K562 (cell line): ENCODE measurements at places on chromosomes 1 and 21.

DNA sequence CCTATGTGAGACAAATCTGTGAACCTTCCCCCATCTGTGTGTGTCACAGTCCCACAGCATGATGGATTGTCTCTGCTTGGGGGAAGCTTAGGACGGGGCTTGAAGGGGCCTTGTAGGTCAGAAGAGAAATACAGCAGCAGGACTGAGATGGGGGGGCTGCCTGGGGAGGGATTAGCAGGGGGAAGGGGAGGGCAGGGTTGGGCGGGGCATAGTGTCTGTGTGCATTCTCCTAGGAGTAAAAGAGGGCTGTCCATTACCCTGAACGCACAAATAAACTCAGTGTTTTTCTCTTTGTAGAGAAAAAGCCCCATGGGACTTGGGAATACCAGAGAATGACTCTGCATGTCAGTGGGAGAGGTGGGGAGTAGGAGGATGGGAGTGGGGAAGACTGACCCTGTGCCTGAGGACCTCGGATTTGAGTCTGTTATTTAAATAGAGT is 16.4 kb downstream of the RNF220 start:
- peaks cover 72% of the 10 kb centered on the region for H3K27me3 ChIP-seq
- H3K36me3 ChIP-seq, result no peaks in the 10 kb centered on the region
- H3K4me3 ChIP-seq, result no peak overlapping the region
- no peak overlapping the region for H3K27ac ChIP-seq
- DNase-seq, result no peak
- peaks cover 14% of the 10 kb centered on the region; the same call in 1 of the 2 replicates for H3K4me1 ChIP-seq

GRCh38 chr1:11522400-11523235 is 43.7 kb downstream of the DISP3 start:
- DNase-seq, result no peak
- H3K36me3 ChIP-seq, result no peaks in the 10 kb centered on the region
- no peak overlapping the region for H3K4me3 ChIP-seq
- peaks cover 6% of the 10 kb centered on the region; the same call in 2 of the 3 replicates for H3K27me3 ChIP-seq

GRCh38 chr1:94105957-94106529 is 14.9 kb downstream of the ABCA4 start:
- no peak overlapping the region for H3K4me3 ChIP-seq
- H3K4me1 ChIP-seq, result no peaks in the 10 kb centered on the region
- no peak for DNase-seq

DNA sequence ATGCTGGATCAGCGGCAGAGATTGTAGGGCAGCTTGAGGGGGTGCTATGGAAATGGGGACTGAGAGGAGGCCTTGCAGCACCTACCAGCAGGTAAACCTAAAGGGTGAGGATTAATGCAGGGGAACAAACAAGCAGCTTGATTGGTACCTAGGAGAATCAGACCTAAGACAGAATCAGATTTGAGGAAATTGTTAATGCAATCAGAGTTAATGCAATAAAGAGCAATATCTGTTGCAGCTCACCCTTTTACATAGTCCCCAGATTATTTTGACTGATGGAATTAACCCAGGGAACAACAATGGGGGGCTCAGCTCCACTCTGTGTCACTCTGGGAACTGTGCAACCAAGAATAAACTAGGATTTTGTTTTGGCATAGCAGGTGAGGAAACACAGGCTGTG is 64.5 kb downstream of the ZC3H11B start:
- H3K4me1 ChIP-seq, result no peaks in the 10 kb centered on the region
- no peak overlapping the region for H3K4me3 ChIP-seq
- H3K27ac ChIP-seq, result no peak overlapping the region
- no peaks in the 10 kb centered on the region; the same call in 1 of the 3 replicates for H3K27me3 ChIP-seq

DNA sequence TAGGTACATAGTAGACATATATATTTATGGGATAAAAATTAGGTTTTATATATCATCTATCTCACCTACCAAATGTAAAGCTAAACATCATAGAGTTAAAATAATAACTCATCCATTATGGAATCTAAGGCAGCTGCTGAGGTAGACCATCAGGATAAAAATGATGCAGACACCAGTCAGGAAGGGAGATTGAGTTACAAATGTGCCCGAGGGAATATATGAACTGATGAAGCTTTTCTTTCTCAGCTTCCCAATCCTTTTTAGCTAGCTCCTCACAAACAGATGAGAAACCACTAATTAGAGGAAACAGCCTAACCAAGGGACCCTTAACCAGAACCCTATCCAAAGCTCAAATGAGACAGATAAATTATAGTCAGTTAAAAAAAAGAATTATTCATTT is 20.9 kb downstream of the TTLL7 start:
- H3K27ac ChIP-seq, result no peak overlapping the region
- H3K4me1 ChIP-seq, result no peaks in the 10 kb centered on the region
- no peak overlapping the region for H3K4me3 ChIP-seq
- H3K27me3 ChIP-seq, result no peaks in the 10 kb centered on the region
- DNase-seq, result no peak
- no peaks in the 10 kb centered on the region for H3K36me3 ChIP-seq

GRCh38 chr1:82994616-82995263 is 1004.2 kb downstream of the TTLL7 start:
- no peak overlapping the region for H3K4me3 ChIP-seq
- H3K36me3 ChIP-seq, result no peaks in the 10 kb centered on the region
- no peaks in the 10 kb centered on the region for H3K27me3 ChIP-seq
- H3K27ac ChIP-seq, result no peak overlapping the region
- no peak for DNase-seq

DNA sequence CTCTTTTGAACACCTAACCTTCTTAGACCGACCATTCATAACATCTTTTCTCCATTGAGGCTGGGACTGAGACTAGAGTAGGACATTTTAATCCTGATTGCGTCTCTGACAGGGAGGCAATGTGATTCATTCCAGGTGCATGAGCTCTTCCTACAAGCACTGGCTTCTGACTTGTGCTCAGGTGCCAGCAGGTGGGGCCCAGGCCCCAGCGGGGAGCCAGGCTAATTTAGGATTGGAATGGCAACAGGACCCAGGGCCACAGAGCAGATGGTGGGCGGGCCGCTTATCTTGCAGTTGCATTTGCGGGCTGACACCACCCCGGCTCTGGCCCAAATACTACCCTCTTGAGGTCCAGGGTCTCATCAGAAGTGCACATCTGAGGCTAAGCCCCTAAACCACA is 4.1 kb downstream of the GPA33 start:
- H3K27me3 ChIP-seq, result peaks cover 51% of the 10 kb centered on the region
- DNase-seq, result no peak
- no peaks in the 10 kb centered on the region for H3K36me3 ChIP-seq
- no peak overlapping the region for H3K4me3 ChIP-seq
- no peaks in the 10 kb centered on the region for H3K4me1 ChIP-seq
- H3K27ac ChIP-seq, result no peak overlapping the region

DNA sequence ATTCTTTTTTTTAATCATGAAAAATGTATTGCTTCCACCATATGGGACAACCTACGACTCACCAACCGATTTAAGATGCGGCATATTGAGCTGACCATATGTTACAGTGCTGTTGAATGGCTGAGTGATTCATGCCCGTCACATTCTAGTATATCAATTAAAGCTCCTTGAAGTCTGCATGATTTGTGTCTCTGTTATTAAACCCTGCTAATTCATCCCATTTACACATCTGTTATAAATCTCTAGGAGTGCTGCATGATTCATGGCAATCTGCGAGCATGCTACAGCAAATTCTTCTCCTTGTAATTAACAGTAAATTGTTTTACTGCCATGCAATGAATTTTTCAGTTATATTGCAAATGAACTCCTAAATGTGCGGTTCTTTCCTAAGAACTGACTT is 239.8 kb downstream of the USH2A start:
- DNase-seq, result no peak
- H3K4me3 ChIP-seq, result no peak overlapping the region
- no peaks in the 10 kb centered on the region for H3K4me1 ChIP-seq
- no peaks in the 10 kb centered on the region for H3K27me3 ChIP-seq
- no peaks in the 10 kb centered on the region for H3K36me3 ChIP-seq
- no peak overlapping the region for H3K27ac ChIP-seq

DNA sequence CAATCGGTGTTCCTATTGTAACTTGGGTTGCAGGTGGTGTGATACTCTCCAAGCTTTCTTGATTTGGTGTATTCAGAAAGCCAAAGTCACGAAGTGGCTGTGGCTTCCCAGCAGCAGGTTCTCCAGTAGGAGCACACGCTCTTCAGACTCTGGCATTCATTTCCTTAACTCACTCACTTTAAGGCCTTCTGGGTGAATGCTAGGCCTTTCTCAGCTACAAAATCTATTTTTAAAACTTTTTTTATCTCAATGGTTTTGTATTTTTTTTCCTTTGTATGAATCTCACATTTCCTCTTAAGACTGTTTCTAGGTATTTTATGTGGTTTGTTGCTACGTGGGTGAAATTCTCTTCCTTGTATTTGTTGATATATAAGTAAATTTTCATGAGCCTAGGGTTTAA is 22.9 kb upstream of the PKN2 start:
- DNase-seq, result no peak
- no peak overlapping the region for H3K4me3 ChIP-seq
- H3K27ac ChIP-seq, result no peak overlapping the region
- H3K36me3 ChIP-seq, result no peaks in the 10 kb centered on the region; the same call in 2 of the 3 replicates
- H3K27me3 ChIP-seq, result no peaks in the 10 kb centered on the region

GRCh38 chr21:37076087-37076850 is 3.2 kb downstream of the TTC3 start:
- H3K4me1 ChIP-seq, result peaks cover 26% of the 10 kb centered on the region
- H3K27me3 ChIP-seq, result no peaks in the 10 kb centered on the region
- no peak overlapping the region for H3K27ac ChIP-seq
- H3K36me3 ChIP-seq, result 0 out of 3 replicates have a peak, but pooled peaks cover 1% of the 10 kb centered on the region
- no peak overlapping the region for H3K4me3 ChIP-seq

DNA sequence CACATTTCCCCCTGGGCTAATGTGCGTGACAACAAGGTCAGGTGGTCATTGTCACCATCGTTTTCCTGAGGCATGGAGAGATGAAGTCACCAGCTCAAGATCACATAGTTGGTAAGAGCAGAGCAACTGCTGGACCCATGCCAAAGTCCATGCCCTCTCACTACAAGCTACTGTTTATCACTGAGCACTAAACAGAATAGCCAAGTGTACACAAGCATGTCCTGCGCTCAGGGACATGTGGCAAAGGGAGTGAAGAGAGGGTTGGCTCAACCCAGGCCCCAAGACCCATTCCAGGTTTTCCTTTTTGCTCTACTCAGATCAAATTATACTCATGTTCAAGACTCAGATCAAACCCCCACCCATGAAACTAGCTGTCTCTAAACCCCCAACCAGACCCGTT is 20.8 kb downstream of the LRRC52 start:
- no peaks in the 10 kb centered on the region for H3K4me1 ChIP-seq
- H3K4me3 ChIP-seq, result no peak overlapping the region
- H3K27me3 ChIP-seq, result peaks cover 31% of the 10 kb centered on the region
- H3K27ac ChIP-seq, result no peak overlapping the region

DNA sequence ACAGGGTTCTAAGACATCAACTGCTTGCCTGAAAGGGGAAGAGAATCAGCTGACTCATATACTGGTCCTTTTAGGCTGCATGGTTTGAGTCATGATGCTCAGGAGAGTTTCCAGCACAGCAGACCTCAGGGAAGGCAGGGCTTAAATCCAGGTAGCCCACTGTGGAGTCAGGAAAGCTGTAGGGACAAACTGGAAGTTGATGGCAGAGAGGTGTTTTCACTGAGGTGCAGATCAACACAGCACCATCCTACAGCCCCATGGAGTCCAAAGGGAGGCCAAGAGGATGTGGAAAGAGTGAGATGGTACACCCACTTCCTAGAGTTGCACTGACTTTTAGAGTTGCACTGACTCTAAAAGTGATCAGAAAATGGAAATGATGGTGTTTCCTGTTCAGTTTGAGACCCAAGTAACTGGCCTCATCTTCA is 252.4 kb upstream of the DUSP10 start:
- no peaks in the 10 kb centered on the region for H3K27me3 ChIP-seq
- no peak overlapping the region for H3K4me3 ChIP-seq
- peaks cover 4% of the 10 kb centered on the region; the same call in 2 of the 3 replicates for H3K4me1 ChIP-seq
- no peak overlapping the region for H3K27ac ChIP-seq

DNA sequence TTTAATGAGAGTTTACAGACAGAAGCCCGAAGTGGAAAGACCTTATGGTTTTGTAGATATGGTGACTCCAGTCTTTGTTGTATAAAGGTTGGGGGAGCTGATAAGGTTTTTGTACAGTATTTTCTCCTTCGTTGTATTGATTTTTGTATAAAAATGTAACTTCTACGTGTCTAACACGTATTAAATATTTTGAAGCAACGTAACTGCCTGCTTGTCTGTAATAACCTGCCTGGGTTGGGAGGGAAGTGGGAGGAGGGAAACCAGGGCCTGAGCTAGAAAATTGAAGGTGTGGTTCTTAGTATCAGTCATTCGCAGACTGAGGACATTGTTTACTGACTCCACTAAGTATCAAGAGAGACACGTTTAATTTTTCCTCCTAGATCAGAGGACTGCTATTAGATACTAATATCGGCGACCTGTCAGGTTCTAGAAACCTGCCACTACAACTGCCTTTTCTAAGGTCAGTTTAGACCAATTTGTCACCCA is 2.2 kb downstream of the IER5 start:
- peak; percentile 77 for DNase-seq
- H3K27me3 ChIP-seq, result no peaks in the 10 kb centered on the region
- H3K27ac ChIP-seq, result peak overlapping the region; percentile 82
- peak overlapping the region; percentile 84 for H3K4me3 ChIP-seq
- H3K4me1 ChIP-seq, result peaks cover 34% of the 10 kb centered on the region
- peaks cover 32% of the 10 kb centered on the region for H3K36me3 ChIP-seq

DNA sequence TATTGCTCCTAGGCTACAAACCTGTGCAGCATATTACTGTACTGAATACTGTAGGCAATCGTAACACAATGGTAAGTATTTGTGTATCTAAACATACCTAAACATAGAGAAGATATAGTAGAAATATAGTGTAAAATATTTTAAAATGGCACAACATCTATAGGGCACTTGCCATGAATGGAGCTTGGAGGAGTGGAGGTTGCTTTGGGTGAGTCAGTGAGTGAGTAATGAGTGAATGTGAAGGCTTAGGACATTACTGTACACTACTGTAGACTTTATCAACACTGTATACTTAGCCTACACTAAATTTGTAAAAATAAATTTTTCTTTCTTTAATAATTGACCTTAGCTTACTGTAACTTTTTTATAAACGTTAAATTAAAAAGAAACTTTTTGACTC is 7.9 kb downstream of the LEFTY2 start:
- H3K27me3 ChIP-seq, result no peaks in the 10 kb centered on the region
- no peak overlapping the region for H3K27ac ChIP-seq
- H3K4me1 ChIP-seq, result peaks cover 31% of the 10 kb centered on the region
- no peak overlapping the region for H3K4me3 ChIP-seq
- DNase-seq, result no peak

- H3K27ac ChIP-seq, result no peak overlapping the region
- H3K4me3 ChIP-seq, result no peak overlapping the region
- H3K4me1 ChIP-seq, result no peaks in the 10 kb centered on the region
- H3K36me3 ChIP-seq, result no peaks in the 10 kb centered on the region
- no peak for DNase-seq
- H3K27me3 ChIP-seq, result no peaks in the 10 kb centered on the region
Observed at GRCh38 chr1:243483071-243483771, 227.4 kb downstream of the SDCCAG8 start.

GRCh38 chr1:116409751-116410191 is 36.7 kb downstream of the ATP1A1 start:
- no peaks in the 10 kb centered on the region for H3K27me3 ChIP-seq
- H3K4me1 ChIP-seq, result peaks cover 79% of the 10 kb centered on the region
- H3K36me3 ChIP-seq, result peaks cover 35% of the 10 kb centered on the region
- DNase-seq, result no peak

- H3K27ac ChIP-seq, result no peak overlapping the region
- H3K36me3 ChIP-seq, result no peaks in the 10 kb centered on the region
- peaks cover 25% of the 10 kb centered on the region for H3K27me3 ChIP-seq
- H3K4me1 ChIP-seq, result no peaks in the 10 kb centered on the region
- no peak overlapping the region for H3K4me3 ChIP-seq
- DNase-seq, result no peak
Observed at GRCh38 chr21:32812035-32812434, 40.5 kb upstream of the PAXBP1 start.

GRCh38 chr1:156203331-156203730 is 9.4 kb downstream of the SLC25A44 start:
- H3K27me3 ChIP-seq, result no peaks in the 10 kb centered on the region
- H3K4me3 ChIP-seq, result no peak overlapping the region
- H3K36me3 ChIP-seq, result peaks cover 65% of the 10 kb centered on the region; the same call in 2 of the 3 replicates
